SJCRH30 (cell line): ENCODE measurements at places on chromosomes 16 and 17.

GRCh38 chr16:62625326-62625725 is 589.1 kb upstream of the CDH8 start:
- DNase-seq = no peak
- no peaks in the 10 kb centered on the region for H3K27me3 ChIP-seq

DNA sequence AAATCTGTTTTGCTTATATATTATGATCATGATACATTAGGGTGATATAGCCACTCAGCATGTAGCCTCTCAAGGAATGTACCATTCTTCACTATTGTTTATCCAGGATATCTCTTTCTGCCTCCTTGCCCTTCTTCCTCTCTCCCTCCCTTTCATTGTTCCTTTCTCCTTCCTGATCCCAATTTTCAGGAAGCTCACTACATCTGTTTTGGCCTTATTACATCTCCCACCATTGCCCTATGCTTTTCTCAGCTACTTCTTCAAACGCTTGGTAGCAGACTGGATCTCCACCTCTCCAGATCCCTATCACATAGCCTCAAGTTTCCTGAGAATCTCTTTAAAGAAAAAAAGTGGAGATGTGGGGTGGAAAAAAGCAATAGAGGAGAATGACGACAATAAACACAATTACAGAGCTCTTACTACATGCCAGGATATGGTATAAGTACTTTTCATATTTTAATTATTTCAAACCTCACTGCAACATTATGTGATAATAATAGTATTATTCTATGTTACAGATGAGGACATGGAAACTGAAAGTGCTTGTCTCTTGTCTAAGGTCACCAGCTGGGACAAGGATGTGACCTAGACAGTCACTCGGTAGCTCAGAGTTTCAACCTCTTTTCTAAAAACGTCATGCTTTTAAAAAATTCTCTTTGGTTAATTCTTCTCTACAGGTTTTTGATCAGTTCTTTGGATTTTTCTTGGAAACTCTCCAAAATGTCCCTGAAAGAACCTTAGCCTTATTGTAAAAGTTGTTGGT is 959.1 kb downstream of the CDH11 start:
- H3K36me3 ChIP-seq = no peaks in the 10 kb centered on the region
- peaks cover 24% of the 10 kb centered on the region for H3K4me1 ChIP-seq
- no peak overlapping the region for H3K4me3 ChIP-seq
- no peak for DNase-seq
- no peak overlapping the region; the same call in 1 of the 2 replicates for H3K27ac ChIP-seq

DNA sequence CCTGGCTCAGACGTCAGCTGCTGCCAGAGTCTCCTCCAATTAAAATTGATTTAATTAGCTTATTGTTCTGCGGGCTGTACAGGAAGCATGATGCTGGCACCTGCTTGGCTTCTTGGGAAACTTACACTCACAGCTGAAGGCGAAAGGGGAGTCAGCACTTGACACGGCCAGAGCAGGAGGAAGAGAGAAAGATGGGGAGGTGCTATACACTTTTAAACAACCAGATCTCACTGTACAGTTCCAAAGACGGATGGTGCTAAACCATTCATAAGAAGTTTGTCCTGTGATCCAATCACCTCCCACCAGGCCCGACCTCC is 1.4 kb upstream of the PRDM7 start:
- no peaks in the 10 kb centered on the region; the same call in 1 of the 2 replicates for H3K4me1 ChIP-seq
- no peak overlapping the region for H3K4me3 ChIP-seq
- DNase-seq = no peak
- H3K27ac ChIP-seq = no peak overlapping the region
- no peaks in the 10 kb centered on the region for H3K27me3 ChIP-seq

- no peak for DNase-seq
- no peak overlapping the region for H3K27ac ChIP-seq
- peaks cover 28% of the 10 kb centered on the region for H3K4me1 ChIP-seq
- peak overlapping the region; percentile 79 for H3K4me3 ChIP-seq
Observed at GRCh38 chr16:11586378-11586855, 302 bp downstream of the LITAF start.

DNA sequence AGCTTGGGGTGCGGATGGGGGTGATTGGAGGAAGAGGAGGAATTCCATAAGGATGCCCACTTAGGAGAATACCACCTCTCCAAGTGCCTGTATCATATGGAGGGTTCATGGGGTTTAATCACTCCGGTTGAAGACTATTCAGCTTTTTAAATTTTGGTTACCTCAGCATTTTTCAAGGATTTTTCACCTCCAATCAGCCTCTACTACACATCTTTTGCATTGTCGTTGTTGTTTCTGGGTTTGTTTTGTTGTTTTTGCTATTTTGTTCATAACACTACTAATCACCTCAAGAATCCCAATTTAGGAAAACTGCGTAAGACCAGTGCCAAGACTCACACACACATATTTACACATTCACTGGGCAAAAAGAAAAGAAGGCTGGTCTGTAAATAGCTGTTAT is 619.5 kb upstream of the CDH5 start:
- peaks cover 34% of the 10 kb centered on the region for H3K4me1 ChIP-seq
- H3K4me3 ChIP-seq = no peak overlapping the region
- H3K36me3 ChIP-seq = no peaks in the 10 kb centered on the region
- no peak overlapping the region for H3K27ac ChIP-seq
- no peaks in the 10 kb centered on the region for H3K27me3 ChIP-seq
